ENCODE measurements at places on chromosomes 7 and 10.
A peak's percentile ranks its signal among the peaks of the same experiment; 100 is the strongest.

DNA sequence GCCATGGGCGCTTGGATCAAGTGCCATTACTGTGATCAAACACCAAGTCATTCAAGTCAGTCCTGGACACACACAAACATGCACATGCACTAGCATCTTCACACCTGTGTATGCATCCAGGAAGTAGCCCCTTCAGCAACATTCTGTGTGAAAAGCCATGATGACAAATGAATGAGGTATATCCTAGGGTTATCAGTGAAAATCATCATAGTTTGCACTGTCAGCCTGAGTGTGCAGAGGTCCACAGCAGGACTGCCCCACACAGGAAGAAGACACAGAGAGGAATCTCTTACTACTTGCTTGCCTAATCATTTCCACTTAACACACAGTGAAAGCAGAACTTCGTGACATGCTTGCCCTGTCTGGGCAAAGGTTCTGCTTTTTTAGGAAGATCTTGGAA, 184.0 kb upstream of the ADO start:
- peak; percentile 84 for ATAC-seq

DNA sequence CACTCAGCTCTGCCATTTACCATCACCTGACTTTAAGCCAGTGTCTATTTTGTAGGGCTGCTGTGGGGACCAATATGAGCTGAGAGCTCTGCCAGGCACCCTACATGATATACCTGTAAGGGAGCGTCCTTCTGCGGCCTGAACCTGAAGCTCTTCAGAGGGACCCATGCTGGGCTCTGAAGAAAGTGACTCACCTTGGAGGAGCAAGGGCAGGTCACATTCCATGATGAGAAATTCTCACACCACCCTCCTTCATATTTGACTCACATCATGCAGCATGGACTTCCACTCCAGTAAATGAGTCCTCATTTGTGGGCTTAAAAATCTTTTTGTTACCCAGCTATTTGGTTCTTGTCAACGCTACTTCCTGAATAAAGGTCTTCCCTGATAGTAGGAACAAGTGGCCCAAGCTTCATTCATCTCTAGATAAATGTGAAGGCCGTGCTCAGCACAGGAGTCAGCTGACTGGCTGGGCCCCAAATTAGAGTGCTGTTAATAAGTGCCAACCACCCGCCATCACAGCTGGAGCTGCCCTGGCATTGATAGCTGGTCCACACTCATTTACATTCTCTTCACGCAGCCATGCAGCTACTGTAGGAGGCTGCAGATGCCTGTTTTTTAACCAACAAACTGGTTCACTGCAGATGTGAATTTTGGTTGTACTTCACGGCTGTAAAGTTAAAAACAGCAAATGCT, 78.4 kb downstream of the RNF216 start:
- ATAC-seq = no peak

- no peak for ATAC-seq
Measured at GRCh38 chr7:69799048-69799697, 200.9 kb downstream of the AUTS2 start.

GRCh38 chr7:51186531-51186930, 130.1 kb downstream of the COBL start:
- no peak for ATAC-seq

DNA sequence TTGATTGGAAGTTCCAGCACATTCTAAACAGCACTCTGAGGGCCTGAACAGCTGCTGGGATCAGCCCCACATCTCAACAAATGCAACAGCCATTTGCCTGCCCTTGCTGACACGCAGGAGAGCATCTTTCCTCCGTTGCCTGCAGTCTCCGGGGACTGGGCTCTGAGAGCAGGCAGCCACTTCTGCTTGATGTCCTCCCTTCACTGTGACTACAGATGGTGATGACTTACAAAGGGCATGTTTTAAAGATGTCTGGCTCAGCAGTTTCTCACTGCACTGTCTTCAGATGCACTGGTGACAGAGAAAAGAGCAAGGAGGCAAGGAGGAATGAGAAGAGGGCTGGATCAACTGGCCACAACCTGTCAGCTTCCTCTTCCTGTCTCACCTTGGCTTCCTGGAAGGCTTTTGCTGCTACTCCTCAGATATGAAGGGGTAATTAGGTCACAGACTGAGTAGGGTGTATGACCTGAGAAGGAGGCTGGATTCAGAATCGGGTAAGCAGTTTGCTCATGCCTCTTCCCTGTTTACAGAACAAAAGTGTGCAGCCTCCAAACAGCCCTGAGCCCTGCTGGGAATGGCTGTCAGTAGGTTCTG, 143.5 kb upstream of the GHITM start:
- no peak for ATAC-seq

Data from stimulated activated memory B cell treated with anti-CD40 and anti-IgM and Interleukin-4, amounts not matched to agents 10 μg/mL and 1 μg/mL and 100 μg/mL, for 72 hours (primary cell).